ENCODE measurements at places on chromosomes 6 and 20.

DNA sequence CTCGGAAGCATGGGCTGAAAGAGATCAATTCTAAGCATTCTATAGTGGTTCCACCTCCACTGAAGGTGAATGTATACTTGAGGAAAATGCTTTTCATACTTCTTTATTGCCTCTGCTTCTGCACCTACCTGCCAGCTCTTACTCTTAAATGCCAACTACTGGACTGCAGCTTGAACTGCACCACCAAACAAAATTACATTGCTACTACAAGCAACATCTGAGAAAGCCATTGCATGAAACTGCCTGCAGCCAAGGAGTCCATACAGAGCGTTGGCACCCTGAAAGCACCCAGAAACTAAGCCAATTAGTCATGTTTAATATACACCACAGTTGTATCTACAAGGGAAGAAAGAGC lies 440.9 kb downstream of the BTBD3 start:
- DNase-seq: no peak

- no peak for DNase-seq
Measured at GRCh38 chr6:9233686-9234085, 798.3 kb upstream of the SLC35B3 start.

GRCh38 chr6:6434151-6434550 lies 113.7 kb upstream of the F13A1 start:
- DNase-seq: no peak

- no peak for DNase-seq
Measured at GRCh38 chr20:35472209-35472608, 16.8 kb downstream of the CEP250 start.

DNA sequence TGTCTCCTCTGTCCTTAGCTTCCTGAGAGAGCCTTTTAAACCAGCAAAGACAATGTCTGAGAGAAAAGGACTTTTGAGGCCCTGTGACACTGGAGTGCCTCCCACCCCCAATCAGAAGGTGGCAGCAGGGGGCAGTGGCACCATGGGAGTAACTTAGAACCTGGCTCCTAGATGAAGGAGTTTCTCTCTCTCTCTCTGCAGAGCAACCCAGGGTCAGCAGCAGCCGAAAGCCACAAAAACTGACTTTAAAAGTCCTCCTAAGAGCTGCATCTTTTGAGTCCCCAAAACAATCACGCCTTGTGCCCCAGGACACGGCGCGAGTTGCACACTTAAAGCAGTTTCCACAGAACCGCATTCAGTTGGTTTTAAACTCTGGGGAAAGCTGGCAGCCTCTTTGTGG lies 5.3 kb upstream of the TCP11 start:
- no peak for DNase-seq

DNA sequence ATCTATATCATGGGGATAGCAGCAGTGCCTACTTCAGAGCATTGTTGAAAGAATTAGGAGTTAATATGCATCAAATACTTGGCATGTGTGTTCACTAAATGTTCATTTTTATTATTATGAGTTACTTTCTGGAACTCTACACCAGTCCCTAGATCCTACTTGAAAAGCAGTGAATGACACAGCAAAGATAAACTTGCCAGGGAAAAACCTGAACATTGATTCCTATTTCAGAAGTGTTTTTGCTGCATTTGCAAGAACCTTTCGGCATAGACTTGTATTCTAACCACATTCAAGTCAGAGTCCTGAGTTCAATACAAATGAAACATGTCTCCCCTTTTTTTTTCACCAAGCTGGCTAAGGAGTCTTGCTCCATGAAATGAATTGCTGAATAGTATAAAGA lies 187.4 kb upstream of the TAB2 start:
- DNase-seq: no peak

GRCh38 chr20:58048096-58048702 lies 180.3 kb downstream of the ANKRD60 start:
- DNase-seq: no peak

DNA sequence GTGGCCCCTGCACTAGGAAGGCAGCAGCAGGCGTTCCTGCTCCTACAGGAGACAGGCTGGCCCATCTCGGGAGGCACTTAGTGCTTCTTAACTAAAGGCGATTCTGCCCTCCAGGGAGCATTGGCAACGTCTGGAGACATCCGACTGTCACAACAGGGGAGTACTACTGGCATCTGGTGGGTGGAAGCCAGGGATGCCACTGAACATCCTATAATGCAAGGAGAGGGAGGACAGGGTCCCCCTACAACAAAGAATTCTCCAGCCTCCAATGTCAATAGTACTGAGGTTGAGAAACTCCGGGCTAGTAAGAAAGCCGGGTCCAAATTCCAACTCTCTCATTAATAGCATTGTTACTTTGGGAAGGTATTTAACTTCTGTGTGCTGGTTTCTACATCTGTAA lies 119.4 kb upstream of the ARMC2 start:
- no peak for DNase-seq

DNA sequence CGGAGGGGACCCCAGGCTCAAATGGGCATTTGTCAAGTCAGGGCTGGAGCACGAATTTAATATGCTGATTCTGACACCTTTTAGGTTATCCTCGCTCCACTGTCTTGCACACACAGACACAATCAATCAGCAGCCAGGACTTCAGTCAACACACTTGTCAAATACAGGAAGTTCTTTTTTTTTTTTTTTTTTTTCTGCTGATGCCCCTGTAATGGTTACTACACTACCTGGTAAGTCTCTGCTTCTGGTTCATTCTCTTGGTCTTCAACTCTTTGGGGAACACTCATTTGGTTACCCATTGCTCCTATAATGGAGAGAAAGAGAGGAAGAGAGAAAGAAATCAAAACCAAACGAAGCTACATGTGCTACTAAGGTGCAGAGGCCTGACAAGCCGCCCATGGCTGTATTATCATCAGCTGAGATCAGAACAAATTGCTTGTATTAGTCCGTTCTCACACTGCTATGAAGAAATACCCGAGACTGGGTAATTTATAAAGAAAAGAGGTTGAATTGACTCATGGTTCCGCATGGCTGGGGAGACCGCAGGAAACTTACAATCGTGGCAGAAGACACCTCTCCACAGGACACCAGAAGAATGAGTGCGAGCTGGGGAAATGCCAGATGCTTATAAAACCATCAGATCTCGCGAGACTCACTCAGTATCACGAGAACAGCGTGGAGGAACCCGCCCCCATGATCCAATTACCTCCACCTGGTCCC lies 11.8 kb downstream of the BCAS1 start:
- DNase-seq: no peak

DNA sequence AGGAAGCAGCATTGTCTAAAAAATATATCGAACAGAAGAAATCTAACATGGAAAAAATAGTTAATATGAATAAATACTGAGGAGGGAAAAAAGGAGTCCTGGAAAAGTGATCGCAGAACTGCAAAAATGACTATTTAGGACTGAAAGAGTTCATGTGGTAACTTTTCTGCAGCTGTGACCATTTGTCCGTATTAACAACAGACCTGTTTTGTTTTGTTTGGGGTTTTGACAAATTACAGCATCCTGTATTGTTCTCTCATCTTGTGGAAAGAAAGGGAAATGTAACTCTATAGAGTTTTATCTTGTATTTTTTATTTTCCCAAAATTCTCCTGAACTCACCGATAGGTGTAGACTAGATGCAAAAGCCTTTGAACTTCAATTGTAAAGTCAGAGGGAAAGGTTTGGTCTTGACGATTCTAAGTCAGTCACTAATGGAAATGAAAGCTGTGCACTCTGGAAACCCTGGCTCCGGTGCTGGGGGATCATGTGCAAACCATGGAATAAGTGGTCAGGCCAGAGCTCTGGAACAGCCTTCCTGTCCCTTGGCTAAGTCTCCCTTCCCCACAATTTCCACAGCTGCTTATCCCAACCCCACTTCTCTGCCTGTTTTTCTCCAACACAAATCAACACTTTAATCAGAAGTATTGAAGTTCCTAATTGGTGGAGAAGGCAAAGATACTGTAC lies 51.2 kb upstream of the MARCKS start:
- no peak for DNase-seq

- DNase-seq: no peak
Measured at GRCh38 chr20:53262365-53262764, 290.2 kb downstream of the TSHZ2 start.

- no peak for DNase-seq
Measured at GRCh38 chr20:54184904-54185626, 11.3 kb upstream of the CYP24A1 start.

GRCh38 chr20:53402233-53403005 lies 191.2 kb downstream of the ZNF217 start:
- no peak for DNase-seq

GRCh38 chr6:6225885-6226529 lies 94.5 kb downstream of the F13A1 start:
- no peak for DNase-seq

Measured in NCI-H2227 treated with DMSO at 0.1 percent for 48 hours (cell line).